Esophagus squamous epithelium (tissue), 5 donors: ENCODE measurements at places on chromosomes 1 and 21.

DNA sequence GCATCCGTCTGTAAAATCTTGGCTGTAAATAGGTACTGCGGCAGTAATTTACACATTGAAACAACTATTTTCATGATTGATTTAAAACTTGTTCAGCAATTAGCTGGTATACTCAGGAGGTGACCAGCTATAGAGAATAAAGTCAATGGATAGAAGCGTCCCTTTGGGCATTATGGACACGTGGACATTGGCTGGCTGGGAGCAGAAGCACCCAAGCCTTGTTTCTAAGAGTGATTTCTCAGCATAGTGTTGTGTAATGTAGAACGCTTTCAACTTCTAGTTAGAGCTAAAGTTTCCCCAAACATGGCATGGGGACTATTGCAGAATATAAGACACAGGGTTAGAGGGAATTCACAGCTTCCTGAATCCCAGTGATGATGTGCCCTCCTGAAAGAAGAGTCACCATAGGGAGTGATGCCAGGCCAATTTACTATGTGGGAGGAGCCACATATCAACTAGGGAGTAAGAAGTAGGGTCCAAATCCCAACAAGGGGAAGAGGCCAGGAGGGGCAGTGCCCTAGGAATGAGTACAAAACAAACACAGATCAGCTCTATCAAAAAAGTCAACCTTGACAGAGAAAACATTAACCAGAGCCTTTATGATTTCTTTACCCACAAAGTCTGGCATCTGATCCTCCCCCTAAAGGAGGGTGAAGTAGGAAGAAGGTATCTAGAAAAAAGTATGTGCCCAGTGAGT is 92.7 kb downstream of the SUSD4 start:
- DNase-seq: no peak

- DNase-seq: no peak
These were observed at the start of gene MASP2 for GRCh38 chr1:11046625-11047365. TSS of gene MASP2 (minus strand) at chr1:11047239. CDS start at chr1:11047207, 32 bp downstream.

- DNase-seq: no peak
These were observed 49.5 kb downstream of the TRIM11 start for GRCh38 chr1:228356897-228357680.

- DNase-seq: no peak
These were observed 11.1 kb upstream of the ETV3L start for GRCh38 chr1:157110686-157111085.

GRCh38 chr1:36108314-36108713 is 16.7 kb downstream of the COL8A2 start:
- DNase-seq: no peak

DNA sequence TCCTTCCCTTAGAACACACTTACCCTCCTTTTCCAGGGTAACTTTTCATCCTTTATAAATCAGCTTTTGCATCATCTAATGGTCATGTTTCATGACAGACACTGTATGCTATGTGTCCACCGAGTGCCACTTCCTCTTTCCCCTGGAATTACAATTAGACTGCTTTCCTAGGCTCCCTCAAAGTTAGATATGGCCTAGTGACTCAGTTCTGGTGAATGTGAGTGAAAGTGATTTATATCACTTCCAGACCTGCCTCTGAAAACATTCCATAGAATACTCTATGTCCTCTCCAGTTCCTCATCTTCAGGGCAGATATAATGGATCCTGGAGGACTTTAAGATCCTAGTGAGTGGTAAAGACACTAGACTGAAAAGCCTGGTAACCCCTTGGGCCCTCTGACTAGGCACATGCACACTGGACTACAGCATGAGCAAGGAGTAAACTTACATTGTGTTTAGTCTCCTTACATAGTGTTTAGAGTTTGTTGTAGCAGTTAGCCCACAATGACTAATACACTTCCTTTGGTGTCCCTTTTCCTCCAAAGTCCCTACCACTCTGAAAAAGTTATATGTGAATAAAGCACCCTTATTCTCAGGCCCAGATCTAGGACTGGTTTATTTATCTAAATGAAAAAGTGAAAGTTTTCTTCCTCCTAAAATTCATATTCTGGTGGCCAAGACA is 59.3 kb downstream of the GPR88 start:
- no peak for DNase-seq

DNA sequence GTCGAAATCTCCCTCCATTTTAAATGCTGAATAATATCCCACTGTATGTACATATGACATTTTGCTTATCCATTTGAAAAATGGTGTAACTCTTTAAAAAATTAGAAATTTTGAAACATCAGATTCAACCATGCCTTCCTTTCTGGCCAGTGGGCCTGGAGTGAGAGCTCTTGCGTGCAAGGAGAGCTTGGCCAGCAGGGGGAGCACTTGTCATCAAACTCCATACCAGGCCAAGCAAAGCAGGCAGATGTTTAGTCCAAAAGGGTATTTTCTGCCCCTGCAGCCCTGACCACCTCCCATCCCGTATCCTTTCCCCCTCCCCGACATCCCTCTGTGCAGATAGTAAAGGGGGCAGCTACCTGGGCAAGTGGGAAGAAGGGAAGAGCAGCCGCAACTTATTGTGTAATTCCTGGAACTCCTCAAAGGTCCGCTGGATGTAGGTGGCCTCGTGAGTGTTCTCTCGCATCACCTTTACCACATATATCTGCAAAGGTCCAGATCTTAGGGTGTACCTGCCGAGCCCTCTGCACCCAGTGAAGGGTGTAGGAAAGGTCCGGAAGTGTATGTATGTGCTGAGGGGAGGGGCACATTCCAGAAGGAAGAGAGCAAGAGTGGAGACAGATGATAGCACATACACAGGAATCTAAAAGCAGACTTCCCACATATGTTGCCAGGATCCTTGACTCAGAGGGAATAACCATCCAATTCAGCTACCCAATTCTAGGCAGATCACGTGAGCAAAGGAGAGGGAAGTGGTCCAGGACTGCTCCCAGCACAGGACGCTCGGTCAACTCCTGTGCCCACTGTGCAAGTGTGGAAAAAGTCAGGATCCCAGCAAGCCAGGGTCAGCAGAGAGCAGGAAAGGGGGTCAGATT is 19.9 kb upstream of the PPP1R15B start:
- DNase-seq: peak; percentile 43
